ENCODE measurements at places on chromosomes 12 and 14. TPM values are rescaled to one million over a fixed set of nuclear protein-coding genes. Genes with fewer than 3 reads are reported as not detected.

- no peak for DNase-seq
These were observed at the start of gene ERBB3 for GRCh38 chr12:56079723-56080555. Gene ERBB3, plus strand, starts transcription at chr12:56080165. Its CDS starts 136 bp downstream, at chr12:56080301.

GALNT8 gene
- total RNA-seq, result 0.35 TPM

DNA sequence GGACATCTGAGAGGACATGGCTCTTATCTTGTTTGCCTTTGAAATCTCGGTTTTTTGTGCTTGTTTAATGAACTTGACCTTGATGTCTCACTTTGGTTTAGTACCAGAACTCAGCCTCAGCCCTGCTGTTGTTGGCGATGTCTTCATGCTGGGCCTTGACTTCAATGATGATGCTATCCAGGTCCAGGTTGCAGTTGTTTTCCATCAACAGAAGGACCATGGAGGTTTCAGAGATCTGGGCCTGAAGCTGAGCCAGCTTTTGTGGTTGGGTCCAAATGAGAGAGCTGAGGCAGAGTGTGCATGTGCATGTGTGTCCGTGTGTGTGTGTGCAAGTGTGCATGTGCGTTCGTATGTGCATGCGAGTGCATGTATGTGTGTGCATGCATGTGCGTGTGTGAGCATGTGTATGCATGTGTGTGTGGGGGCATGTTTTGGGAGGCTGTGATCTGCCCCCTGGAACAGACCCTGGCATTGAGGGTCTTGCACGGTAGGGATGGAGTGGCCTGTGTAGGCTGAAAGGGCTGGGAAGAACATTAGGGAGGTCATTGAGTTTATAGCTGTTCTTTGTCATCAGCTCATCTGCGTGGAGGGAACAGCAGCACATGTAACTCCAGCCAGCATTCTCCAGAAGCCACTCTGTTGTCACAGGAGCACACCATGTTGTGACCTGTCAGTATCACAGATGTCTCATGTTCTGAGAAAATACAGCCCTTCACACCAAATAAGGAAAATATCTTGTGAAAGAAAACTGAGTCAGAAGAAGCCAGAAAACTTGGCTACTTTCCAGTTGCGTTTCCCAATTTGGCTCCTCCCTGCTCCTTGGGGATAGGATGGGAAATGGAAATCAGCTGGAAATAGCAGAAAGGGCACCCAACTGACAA is 10.0 kb upstream of the KRT82 start:
- no peak for DNase-seq

DNA sequence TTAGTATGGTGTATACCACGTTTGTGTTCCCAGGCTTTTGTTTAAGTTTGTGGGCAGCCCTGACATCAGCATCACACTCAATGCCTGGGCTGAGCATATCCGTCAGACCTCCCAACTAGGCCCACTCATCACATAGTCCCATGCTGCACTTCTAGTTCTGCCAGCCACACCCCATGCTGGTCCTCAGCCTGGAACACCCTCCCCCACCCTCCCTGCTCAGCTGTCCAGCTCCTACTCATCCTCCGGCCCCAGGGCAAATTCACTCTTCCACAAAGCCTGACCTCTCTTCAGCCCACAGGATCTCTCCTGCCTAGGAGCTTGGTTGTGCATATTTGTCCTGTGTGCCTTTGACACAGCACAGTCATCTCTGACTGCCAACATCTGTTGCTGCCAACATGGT is 3.9 kb upstream of the ENDOU start:
- DNase-seq, result no peak

GRCh38 chr14:23481362-23481970 is 12.0 kb downstream of the NGDN start:
- no peak for DNase-seq

GRCh38 chr14:63426838-63427352 is 108.2 kb upstream of the GPHB5 start:
- DNase-seq, result no peak

GRCh38 chr14:51872396-51872795 is 12.0 kb downstream of the GNG2 start:
- DNase-seq, result no peak

OVCH1 gene
- total RNA-seq, result not detected

- no peak for DNase-seq
These were observed 13.4 kb upstream of the DRAM1 start for GRCh38 chr12:101863981-101864380.

DNA sequence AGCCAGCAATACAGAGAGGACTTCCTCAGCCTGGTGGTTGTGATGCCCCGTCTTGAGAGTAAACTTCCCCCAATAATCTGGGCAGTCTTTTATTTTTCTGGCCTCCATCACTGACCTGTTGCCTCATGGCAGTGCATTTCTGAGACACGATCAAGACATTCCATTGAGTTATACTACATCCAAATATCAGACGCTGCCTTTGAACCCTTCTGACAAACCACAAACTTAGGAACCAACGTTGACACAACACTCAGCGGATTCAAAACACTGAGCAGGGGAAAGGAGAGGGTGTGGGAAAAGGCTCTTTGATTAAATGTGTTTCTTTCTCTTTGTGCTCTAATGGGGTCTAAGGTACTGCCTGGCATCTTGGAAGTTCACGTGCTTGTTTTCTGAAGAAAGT is 100.7 kb upstream of the TBX5 start:
- no peak for DNase-seq

- DNase-seq, result no peak
These were observed 120.3 kb downstream of the GARIN6 start for GRCh38 chr12:99767809-99768208.

DNA sequence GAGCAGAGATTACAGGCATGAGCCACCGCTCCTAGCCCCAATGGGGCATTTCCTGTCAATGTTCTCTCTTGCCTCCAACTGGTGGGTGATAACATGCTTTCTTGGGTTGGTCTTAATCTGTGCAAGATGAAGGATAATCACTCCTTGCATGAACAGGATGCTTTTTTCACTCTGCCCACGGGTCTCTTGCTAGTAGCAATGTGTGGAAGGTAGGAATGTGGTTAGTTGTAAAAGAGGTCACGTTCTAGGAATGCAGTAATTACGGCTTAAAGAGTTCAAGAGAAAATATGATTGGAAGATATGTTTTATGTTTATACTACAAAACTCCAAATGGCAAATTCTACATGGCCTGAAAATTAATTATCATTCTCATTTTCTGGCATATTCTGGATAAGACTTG is 10.5 kb downstream of the RNASE10 start:
- DNase-seq, result no peak

GRCh38 chr12:46934374-46935111 is 108.7 kb upstream of the SLC38A4 start:
- no peak for DNase-seq

- DNase-seq, result no peak
These were observed 158.6 kb downstream of the PRIMA1 start for GRCh38 chr14:93629643-93630042.

- DNase-seq, result no peak
These were observed 220.8 kb downstream of the ITPR2 start for GRCh38 chr12:26612203-26612602.

DNA sequence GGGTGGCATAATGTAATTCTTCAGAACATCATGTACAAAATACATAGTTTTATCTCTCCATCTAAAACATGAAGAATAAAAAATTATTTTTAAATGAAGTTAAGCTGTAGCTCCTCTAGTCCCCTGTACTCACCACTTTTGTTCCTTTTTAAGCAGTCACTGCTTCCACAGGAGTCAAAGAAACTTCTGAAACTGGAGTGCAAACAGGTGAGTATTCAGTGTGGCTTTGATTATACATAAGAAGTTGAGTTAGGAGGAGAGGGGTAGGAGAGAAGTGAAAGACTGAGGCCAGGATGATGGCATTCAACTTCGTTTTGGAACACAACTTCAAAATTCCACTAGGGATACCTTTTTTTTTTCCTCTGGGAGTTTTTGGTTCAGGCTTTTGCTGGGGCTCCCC is 131.4 kb upstream of the CNTN1 start:
- DNase-seq, result no peak

TMEM132C gene
- not detected for total RNA-seq

- no peak for DNase-seq
These were observed 10.6 kb downstream of the TMEM121 start for GRCh38 chr14:105536691-105537579.

MSI1 gene
- total RNA-seq, result not detected

GRCh38 chr12:31324845-31325523 is 966 bp downstream of the SINHCAF start:
- no peak for DNase-seq

GRCh38 chr12:50660425-50660822 is 103.5 kb upstream of the ATF1 start:
- no peak for DNase-seq

SRRM4 gene
- not detected for total RNA-seq

KRT2 gene
- not detected for total RNA-seq

DNA sequence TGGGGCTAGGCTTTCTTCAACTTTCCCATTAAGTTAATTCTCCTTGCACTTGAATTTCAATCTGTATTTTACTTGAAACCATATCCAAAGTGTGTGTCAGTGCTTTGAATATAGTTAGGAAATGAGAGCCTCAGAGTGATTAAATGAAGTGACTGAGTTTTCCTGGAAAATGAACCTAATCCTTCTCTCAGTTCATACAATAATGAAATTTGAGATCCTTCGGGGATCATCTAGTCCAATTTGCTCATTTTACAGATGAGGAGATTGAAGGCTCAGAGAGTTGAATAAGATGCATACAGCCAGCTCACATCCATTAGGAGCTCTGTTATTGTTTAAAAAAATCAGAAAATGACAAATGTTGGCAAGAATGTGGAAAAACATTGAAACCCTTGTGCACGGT is 18.3 kb upstream of the TBC1D30 start:
- DNase-seq, result no peak

DNA sequence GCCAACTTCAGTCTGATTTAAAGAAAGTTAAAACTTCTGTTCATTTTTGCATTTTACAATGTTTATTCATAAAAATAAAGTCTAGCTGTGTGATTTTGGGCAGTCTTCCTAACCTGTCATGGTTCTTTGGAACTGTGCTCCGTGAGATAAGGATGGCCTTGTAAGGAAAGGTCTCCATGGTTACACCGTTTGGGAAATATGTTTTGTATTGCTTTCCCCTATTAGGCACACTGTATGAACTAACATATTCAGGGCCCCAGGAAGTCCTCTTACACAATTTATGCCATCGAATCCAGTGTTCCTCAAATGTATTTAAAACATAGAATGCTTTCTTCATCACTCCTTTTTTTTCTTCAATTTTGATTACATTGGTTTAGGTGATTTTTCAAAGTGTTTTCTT is 54.5 kb downstream of the APAF1 start:
- no peak for DNase-seq

- no peak for DNase-seq
These were observed 121.8 kb downstream of the SLC38A6 start for GRCh38 chr14:61102549-61103466.

DNA sequence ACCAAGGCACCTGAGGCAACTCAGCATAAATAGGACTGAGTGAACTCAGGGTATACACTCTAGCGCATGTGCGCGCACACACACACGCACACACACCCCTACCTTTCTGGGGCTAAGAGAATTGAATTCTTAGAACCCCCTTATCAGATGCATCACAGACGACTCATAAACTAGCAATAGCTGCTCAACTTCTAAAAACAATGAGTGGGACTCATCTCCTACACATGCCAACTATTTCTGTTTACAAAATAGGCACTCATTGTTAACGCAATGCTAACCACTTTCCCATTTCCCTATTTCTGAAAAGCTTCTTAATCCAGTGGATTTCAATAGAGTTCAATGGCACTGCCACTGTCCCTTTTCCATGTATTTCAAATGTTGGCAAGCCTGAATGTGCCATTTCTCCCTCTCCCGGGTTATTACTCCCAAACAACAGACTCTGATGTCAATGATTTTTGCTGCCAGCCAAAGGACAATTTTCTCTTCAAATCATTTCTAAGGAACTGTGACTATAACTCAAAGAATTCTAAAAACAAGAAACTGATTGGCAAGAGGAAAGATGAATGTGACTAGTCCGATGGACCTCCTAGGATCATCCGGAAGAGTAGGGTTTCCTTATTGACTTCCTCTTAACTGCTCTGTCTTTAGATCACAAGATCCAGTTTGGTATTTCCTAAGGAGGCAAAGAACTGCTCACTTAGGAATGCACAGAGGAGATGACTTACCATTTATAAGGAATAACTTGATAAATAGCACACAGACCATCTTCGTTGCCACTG is 48.8 kb downstream of the SLC38A1 start:
- DNase-seq, result peak; percentile 87

DNA sequence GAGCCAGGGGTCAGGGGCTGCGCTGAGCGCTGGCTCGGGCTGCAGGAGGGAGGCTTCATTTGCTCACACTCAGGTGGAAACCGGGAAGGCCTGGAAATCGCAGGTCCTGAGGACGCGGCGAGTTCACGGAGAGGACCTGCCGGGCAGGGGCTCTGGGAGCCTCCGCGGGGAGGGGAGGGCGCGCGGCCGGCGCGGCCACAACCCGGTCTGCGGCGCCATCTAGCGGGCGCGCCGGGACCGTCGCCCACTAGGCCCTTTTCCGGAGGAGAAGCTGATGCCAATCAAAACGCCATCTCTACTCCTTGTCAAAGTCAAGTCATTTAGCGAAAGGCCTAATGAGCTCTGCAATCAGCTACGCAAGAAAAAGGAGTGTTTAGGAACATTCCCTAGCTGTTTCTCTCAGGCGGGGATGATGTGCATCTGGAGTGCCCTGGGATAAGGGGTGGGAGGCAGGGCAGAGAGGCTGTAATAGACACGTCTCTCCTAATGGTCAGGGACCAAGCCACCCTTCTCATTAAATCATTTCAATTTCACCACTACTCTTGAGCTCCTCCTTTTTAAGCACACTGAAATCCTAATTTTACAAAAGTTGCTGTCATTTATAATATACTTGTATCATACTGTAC is 885.8 kb upstream of the TMEM132C start:
- no peak for DNase-seq

DNA sequence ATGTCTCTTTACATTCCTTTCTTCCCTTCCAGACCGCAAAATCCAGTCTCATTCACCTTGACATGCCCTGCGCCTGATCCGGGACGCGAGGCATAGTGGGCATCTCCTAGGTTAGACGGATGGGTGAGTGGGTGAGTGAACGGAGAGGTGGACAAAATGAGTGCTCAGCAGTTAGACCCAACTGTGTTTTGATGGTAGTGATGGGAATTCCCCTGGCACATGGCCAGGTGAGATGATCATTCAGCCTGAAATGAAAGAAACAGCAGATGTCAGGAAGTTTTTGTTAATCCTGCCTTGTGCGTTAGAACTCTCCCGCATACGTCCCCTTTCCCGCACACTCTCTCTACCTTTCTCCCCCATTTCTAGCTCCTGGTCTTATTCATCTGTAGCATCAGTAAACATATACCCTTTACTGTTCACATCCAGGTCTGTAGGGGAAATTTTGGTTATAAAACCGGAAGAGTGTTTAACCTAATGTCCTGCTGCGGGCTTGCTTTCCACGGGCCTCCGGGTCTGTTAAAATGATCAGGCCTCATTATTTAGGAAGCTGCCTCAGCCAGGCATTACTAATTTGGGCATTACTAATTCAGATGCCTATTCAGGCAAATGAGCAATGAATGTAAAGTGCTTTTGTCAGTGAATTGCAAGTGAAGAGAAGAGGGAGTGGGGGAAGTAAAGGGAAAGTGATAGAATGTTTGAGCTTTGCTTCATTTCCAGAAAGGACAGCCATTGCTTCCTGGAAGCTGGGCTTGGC is 172.8 kb downstream of the ETV6 start:
- no peak for DNase-seq

Data from glomerular endothelial cell (primary cell).